Right atrium auricular region (tissue), 2 donors: ENCODE measurements at places on chromosomes 11 and 22. TPM values are rescaled to one million over a fixed set of nuclear protein-coding genes. Genes with fewer than 3 reads are reported as not detected.

DNA sequence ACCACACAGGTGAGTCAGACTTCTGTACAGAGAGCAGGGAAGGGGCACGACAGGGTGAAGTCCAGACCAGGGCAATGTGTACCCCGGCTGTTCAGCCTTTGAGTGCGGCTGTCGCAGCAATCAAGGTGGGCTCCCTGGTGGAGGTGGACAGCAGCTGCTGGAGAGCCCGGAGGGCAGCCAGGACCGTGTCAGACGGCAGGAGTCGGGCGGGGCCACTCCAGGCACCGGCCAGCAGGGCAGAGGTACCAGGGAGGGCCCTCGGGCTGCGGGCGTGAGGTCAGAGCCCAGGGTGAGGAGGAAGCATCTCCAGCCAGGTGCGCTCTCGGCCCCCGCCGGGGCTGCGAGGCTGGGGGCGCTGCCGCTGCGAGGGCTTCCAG lies 802 bp upstream of the PIM3 start:
- peaks cover 30% of the 10 kb centered on the region for H3K36me3 ChIP-seq
- no peaks in the 10 kb centered on the region for H3K27me3 ChIP-seq
- peak overlapping the region; percentile 80 for H3K4me3 ChIP-seq
- no peaks in the 10 kb centered on the region for H3K4me1 ChIP-seq

- DNase-seq = peak; percentile 76
- peaks cover 15% of the 10 kb centered on the region for H3K4me1 ChIP-seq
- H3K36me3 ChIP-seq = no peaks in the 10 kb centered on the region
These were observed 82.7 kb upstream of the CTSC start for GRCh38 chr11:88420165-88420791.

DNA sequence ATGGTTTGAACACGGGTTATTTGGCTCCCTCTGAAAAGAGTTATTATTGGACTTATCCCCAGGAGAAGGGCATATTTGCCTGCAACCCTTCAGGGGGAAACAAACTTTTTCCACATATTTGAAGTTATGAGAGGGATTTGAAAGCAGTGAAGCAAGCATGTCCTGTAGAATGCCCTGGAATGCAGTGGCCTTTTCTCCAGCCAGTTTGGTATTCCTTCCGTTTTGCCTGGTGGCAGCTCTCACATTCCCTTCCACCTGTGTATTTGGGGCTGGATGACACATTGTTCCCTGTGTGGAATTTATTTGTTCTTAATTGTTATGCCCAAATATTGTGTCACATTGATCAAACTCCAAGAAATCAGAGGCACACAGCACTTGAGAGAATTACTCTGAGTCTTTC lies 59.0 kb downstream of the OSBP2 start:
- H3K36me3 ChIP-seq = no peaks in the 10 kb centered on the region
- no peaks in the 10 kb centered on the region for H3K4me1 ChIP-seq
- no peaks in the 10 kb centered on the region for H3K27me3 ChIP-seq
- no peak overlapping the region for H3K4me3 ChIP-seq
- DNase-seq = no peak
- no peak overlapping the region for H3K27ac ChIP-seq

DNA sequence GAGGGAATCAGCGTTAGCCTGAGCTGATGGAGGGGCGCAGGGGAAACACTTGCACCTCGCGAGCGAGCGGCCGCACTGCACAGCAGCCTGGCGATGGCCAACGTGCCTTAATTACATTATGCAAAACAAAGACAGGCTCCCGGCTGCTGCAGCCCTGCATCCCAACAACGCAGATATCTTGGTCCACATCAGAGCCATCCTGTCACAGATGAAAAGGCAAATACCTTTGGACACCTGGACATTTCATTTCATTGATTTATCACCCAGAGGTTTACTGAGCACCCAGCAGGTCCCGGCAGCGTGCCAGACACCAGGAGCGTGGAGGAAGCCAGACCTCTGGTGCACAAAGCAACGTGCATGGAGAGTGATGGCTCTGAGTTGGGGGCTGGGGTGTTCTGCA lies 843.0 kb downstream of the TBC1D22A start:
- no peaks in the 10 kb centered on the region for H3K4me1 ChIP-seq
- H3K27ac ChIP-seq = no peak overlapping the region
- no peak overlapping the region for H3K4me3 ChIP-seq
- no peak for DNase-seq
- H3K27me3 ChIP-seq = no peaks in the 10 kb centered on the region

GRCh38 chr11:665704-666281 lies 28.7 kb downstream of the DRD4 start:
- peak; percentile 61 for DNase-seq
- no peaks in the 10 kb centered on the region for H3K27me3 ChIP-seq
- H3K4me3 ChIP-seq = no peak overlapping the region
- no peaks in the 10 kb centered on the region for H3K4me1 ChIP-seq
- H3K36me3 ChIP-seq = peaks cover under 1% of the 10 kb centered on the region

- no peaks in the 10 kb centered on the region for H3K4me1 ChIP-seq
- H3K27me3 ChIP-seq = no peaks in the 10 kb centered on the region
- H3K36me3 ChIP-seq = no peaks in the 10 kb centered on the region
- no peak overlapping the region for H3K4me3 ChIP-seq
These were observed 530.6 kb downstream of the MN1 start for GRCh38 chr22:27270818-27271510.

DNA sequence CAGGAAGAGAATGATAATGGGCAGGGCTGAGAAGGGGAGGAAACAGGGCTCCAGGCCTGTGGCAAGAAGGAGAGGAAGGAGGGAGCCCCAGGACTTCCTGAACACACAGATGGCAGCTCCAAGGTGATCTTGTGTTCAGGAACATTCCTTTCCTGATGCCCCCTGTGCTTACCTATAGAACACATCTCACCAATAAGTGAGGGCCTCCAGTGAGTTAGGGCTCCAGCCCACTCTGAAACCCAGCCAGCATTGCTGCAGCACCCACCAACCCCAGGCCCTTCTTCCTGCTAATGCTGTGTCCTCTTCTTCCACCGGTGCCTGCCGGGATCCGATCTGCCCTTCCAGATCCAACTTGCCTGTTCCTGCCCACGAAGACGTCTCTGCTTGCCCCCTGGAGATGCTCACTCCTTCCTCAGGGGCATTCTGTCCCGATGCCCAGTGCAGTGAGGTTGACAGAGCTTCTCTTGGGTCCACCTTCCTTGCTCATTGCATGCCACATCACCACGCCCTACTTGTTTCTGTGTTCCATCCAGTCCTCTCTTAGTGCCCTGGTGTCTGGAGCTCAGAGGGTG lies 17.4 kb downstream of the ANKK1 start:
- no peaks in the 10 kb centered on the region for H3K36me3 ChIP-seq
- H3K4me3 ChIP-seq = no peak overlapping the region
- no peak for DNase-seq
- H3K4me1 ChIP-seq = no peaks in the 10 kb centered on the region
- no peak overlapping the region for H3K27ac ChIP-seq

DNA sequence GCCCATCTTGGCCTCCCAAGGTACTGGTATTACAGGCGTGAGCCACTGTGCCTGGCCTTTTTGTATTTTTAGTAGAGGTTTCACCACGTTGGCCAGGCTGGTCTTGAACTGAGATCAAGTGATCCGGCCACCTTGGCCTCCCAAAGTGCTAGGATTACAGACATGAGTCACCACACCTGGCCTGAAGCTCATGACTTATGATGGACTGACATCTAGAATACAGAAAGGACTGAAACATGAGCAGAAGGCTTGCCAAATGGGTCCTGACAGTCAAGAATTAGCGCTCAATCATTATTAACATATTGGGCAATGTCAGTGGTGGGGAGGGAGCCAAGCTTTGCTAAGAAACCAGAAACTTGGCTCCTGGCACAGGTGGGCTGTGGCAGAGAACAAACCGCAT lies 5.0 kb downstream of the FADS1 start:
- DNase-seq = no peak
- H3K36me3 ChIP-seq = peaks cover 31% of the 10 kb centered on the region
- no peaks in the 10 kb centered on the region for H3K4me1 ChIP-seq
- no peaks in the 10 kb centered on the region for H3K27me3 ChIP-seq
- H3K4me3 ChIP-seq = no peak overlapping the region

DNA sequence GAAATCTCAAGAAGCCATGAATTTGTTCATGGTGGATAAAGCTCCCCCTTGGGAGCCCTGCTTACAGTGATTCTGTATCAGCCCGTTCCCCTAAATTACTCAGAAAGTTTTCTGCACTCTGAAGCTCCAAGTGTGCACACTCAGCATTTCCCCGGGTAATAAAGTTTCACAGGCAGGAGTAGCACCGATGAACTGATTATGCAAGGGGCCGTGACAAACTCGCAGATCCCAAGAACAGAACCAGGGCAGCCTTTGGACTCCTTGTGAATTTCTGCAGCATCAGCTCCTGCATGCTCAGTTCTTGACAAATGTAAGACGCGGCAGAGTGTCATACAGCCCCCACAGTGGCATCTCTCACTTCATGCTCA lies 73.5 kb downstream of the COMMD9 start:
- no peak overlapping the region for H3K27ac ChIP-seq
- no peaks in the 10 kb centered on the region for H3K36me3 ChIP-seq
- H3K4me1 ChIP-seq = no peaks in the 10 kb centered on the region
- no peak for DNase-seq
- H3K4me3 ChIP-seq = no peak overlapping the region

GRCh38 chr22:32721328-32722180 lies 80.0 kb upstream of the TIMP3 start:
- no peaks in the 10 kb centered on the region for H3K27me3 ChIP-seq
- H3K36me3 ChIP-seq = no peaks in the 10 kb centered on the region

Gene OR5T1
- not detected for total RNA-seq

Gene FGF19
- not detected for total RNA-seq

Gene TEX12
- not detected for total RNA-seq

Gene TIGD3
- total RNA-seq = not detected

Gene KCNK7
- total RNA-seq = 0.39 TPM

Gene OR10A2
- not detected for total RNA-seq

Gene UPB1
- 2.4 TPM for total RNA-seq
